Muscle of back (tissue), 13 donors: ENCODE measurements at places on chromosomes 6 and 20. TPM values are rescaled to one million over a fixed set of nuclear protein-coding genes. Genes with fewer than 3 reads are reported as not detected.

Gene TNF
- polyA plus RNA-seq = 0.51 TPM

Gene POM121L2
- not detected for polyA plus RNA-seq

Gene SCGN
- not detected for polyA plus RNA-seq

Gene NOX3
- polyA plus RNA-seq = not detected

Gene LRFN2
- 0.08 TPM for polyA plus RNA-seq

Gene ZDHHC14
- 5.4 TPM for polyA plus RNA-seq

Gene METTL24
- 1.3 TPM for polyA plus RNA-seq

Gene C20orf202
- polyA plus RNA-seq = 0.53 TPM

Gene SNX21
- 25.7 TPM for polyA plus RNA-seq

Gene POFUT1
- polyA plus RNA-seq = 27.7 TPM

Gene KIAA0408
- polyA plus RNA-seq = 28.8 TPM

Gene KIF6
- polyA plus RNA-seq = 1.4 TPM

Gene ECT2L
- 0.17 TPM for polyA plus RNA-seq

Gene PPP1R10
- 25.9 TPM for polyA plus RNA-seq

Gene AGER
- 6.9 TPM for polyA plus RNA-seq

Gene PPP1R3G
- 1.8 TPM for polyA plus RNA-seq

Gene SMLR1
- polyA plus RNA-seq = 0.04 TPM

Gene TRIM39
- polyA plus RNA-seq = 5.9 TPM

Gene WFDC2
- polyA plus RNA-seq = 0.77 TPM

Gene KCNK15
- 0.22 TPM for polyA plus RNA-seq

Gene HUS1B
- not detected for polyA plus RNA-seq

Gene SPTLC3
- polyA plus RNA-seq = 2.5 TPM

Gene FKBP1A
- 267 TPM for polyA plus RNA-seq

Gene FAXC
- polyA plus RNA-seq = 1.7 TPM

Gene GPR63
- 1.9 TPM for polyA plus RNA-seq

Gene CDH22
- 0.44 TPM for polyA plus RNA-seq

Gene SLC25A27
- 15.9 TPM for polyA plus RNA-seq

Gene C20orf141
- not detected for polyA plus RNA-seq

Gene WFDC5
- not detected for polyA plus RNA-seq

Gene PRL
- 3.3 TPM for polyA plus RNA-seq

Gene MARCKS
- polyA plus RNA-seq = 247 TPM

Gene CGAS
- 4.5 TPM for polyA plus RNA-seq

Gene ZSCAN12
- polyA plus RNA-seq = 4.2 TPM

Gene TNXB
- 194 TPM for polyA plus RNA-seq

Gene IPCEF1
- polyA plus RNA-seq = 1.2 TPM

Gene EPPIN
- polyA plus RNA-seq = not detected

Gene NRSN1
- 0.18 TPM for polyA plus RNA-seq

Gene TCP11
- polyA plus RNA-seq = 0.15 TPM

Gene SLCO4A1
- polyA plus RNA-seq = 1.2 TPM

Gene LAMP5
- 0.37 TPM for polyA plus RNA-seq

Gene PLEKHG1
- polyA plus RNA-seq = 25.0 TPM

Gene LRRN4
- 0.15 TPM for polyA plus RNA-seq

Gene TAPBP
- 25.5 TPM for polyA plus RNA-seq

Gene RBPJL
- polyA plus RNA-seq = not detected

Gene NT5DC1
- 15.3 TPM for polyA plus RNA-seq

Gene TRIM15
- not detected for polyA plus RNA-seq

Gene EEF1A2
- polyA plus RNA-seq = 685 TPM
